ENCODE measurements at places on chromosomes 2 and 18.

GRCh38 chr18:42771936-42772335 is 343.5 kb downstream of the RIT2 start:
- no peak for DNase-seq

DNA sequence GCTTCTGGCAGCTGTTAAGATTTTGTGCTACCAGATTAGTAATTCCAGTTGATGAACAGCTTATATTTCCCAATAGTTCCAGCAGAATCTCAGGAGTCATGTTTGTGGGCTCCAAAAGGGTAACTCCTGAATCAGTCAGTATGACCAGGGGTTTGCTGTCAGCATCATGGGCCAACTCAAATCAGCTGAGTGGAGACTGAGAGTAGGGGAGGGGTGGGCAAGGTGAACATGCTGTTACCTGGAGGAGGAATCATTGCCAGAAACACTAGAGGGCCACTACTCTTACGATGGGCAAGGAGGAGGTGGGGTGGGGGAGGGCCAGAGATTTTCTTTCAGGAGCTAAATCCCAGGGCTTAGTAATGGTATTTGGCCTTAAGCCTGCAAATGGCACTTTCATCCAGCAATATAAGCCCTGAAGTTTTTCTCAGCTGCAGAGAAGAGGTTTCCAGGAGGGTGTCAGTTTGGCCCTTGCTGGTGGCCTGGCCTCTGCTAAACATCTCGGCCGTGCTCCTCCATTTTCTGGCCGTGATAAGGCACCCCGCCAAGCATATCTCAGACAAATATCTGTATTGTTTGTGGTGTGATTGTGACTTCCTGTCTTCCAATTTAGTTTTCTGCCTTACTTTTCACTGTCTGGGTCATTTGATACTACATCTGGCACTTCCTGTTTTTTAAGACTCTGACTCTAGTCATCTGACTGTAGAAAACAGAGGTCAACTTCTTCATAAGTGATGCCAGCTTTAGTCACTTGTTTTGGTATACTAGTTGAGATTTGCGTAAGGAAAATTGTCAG is 120.5 kb upstream of the CXCR4 start:
- DNase-seq, result peak; percentile 27

- DNase-seq, result no peak
Measured at GRCh38 chr2:201344663-201345366, 12.3 kb downstream of the FLACC1 start.

GRCh38 chr2:226098861-226099745 is 699.6 kb downstream of the NYAP2 start:
- DNase-seq, result no peak

GRCh38 chr2:30216157-30216556 is 15.2 kb upstream of the LBH start:
- DNase-seq, result no peak

DNA sequence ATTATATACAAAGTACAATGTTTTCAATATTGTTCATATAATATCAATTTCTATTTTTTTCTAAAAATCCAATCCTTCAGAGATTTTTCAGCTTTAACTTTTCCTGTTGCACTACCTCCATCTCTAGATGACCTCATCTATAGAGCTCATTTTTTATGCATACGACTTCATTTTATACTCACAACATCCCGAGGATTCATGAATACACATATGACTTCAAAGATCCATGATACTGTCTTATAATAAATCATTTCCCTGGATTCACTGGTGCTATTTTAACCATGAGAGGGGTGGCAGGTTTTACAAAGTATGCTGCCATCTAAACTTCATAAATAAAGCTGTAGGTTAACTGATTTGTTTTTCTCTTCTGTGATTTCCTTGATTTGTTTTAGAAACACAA is 694.6 kb downstream of the EPHA4 start:
- no peak for DNase-seq

- DNase-seq, result no peak
Measured at GRCh38 chr2:175844169-175844568, 157.9 kb downstream of the LNPK start.

GRCh38 chr2:19818039-19818438 is 83.7 kb downstream of the TTC32 start:
- DNase-seq, result no peak

DNA sequence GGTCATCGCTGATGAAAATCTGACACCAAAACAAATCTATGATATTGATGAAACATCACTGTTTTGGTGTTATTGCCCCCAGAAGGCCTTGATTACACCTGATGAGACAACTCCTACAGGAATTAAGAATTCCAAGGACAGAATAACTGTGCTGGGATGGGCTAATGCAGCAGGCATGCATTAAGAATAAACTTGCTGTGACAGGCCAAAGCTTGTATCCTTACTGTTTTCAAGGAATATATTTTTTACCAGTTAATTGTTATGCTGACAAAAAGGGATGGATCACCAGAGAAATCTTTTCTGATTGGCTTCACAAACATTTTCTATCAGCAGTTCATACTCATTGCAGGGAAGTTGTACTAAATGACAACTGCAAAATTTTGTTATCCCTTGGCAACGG is 278.2 kb downstream of the IKZF2 start:
- no peak for DNase-seq

DNA sequence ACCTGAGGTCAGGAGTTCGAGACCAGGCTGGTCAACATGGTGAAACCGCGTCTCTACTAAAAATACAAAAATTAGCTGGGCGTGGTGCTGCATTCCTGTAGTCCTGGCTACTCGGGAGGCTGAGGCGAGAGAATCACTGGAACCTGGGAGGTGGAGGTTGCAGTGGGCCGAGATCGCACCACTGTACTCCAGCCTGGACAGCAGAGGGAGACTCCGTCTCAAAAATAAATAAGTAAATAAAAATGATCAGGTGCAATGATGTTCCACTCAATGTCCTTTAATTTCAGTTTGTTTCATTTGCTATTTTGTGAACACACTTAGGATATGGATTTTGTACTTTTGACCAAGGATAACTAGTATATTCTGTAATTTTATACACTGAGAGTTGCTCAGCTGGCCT is 9.3 kb downstream of the HADHA start:
- DNase-seq, result no peak

- no peak for DNase-seq
Measured at GRCh38 chr2:24754985-24755705, 38.0 kb downstream of the PTRHD1 start.

- no peak for DNase-seq
Measured at GRCh38 chr2:65097844-65098243, 32.1 kb downstream of the RAB1A start.

GRCh38 chr2:108240966-108241365 is 1.2 kb downstream of the SULT1C3 start:
- no peak for DNase-seq

- no peak for DNase-seq
Measured at GRCh38 chr2:53475321-53475720, 292.3 kb upstream of the CHAC2 start.

- DNase-seq, result no peak
Measured at GRCh38 chr2:88010136-88010535, 6.2 kb downstream of the RNU2-63P start.

Data from T-helper 17 cell (primary cell).